Activated naive CD4-positive, alpha-beta T cell treated with anti-CD3 and anti-CD28 coated beads for 36 hours (primary cell): ENCODE measurements at places on chromosomes 1 and 21.

GRCh38 chr1:24483441-24483840 lies 19.2 kb upstream of the RCAN3 start:
- H3K36me3 ChIP-seq, result peaks cover 7% of the 10 kb centered on the region
- peaks cover 84% of the 10 kb centered on the region for H3K4me1 ChIP-seq
- H3K4me3 ChIP-seq, result peak overlapping the region; percentile 52

DNA sequence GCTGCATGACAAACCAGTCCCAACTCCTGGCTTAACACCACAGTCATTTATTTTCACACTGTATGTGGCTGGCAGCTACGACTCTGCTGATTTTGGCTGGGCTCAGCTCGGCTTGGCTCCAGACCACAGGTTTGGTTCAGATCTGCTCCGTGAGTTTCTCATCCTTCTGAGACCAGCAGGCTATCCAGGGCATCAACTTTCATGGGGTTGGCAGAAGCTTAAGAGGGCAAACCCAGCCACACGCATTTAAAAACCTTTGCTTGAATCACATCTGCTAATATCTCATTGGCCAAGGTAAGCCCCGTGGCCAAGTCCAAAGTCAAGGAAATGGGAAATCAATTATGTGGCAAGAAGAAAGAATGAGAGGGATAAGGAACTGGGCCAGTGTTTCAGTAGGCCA lies 574.2 kb downstream of the MATN1 start:
- no peak for DNase-seq
- peaks cover 13% of the 10 kb centered on the region for H3K27me3 ChIP-seq

- peaks cover 76% of the 10 kb centered on the region for H3K4me1 ChIP-seq
- no peaks in the 10 kb centered on the region for H3K27me3 ChIP-seq
- H3K36me3 ChIP-seq, result peaks cover 30% of the 10 kb centered on the region
- peak overlapping the region; percentile 100 for H3K27ac ChIP-seq
- H3K4me3 ChIP-seq, result peak overlapping the region; percentile 98
- DNase-seq, result peak; percentile 67
Observed at GRCh38 chr1:30754684-30755171, 2.8 kb downstream of the LAPTM5 start.

GRCh38 chr21:36120304-36120888 lies 14.5 kb upstream of the CBR3 start:
- peaks cover 2% of the 10 kb centered on the region for H3K4me1 ChIP-seq
- H3K4me3 ChIP-seq, result no peak overlapping the region
- no peaks in the 10 kb centered on the region for H3K27me3 ChIP-seq

GRCh38 chr1:165581926-165582325 lies 38.1 kb downstream of the LRRC52 start:
- no peak overlapping the region for H3K27ac ChIP-seq
- H3K36me3 ChIP-seq, result no peaks in the 10 kb centered on the region
- H3K27me3 ChIP-seq, result peaks cover 16% of the 10 kb centered on the region
- DNase-seq, result no peak
- H3K4me1 ChIP-seq, result no peaks in the 10 kb centered on the region
- H3K4me3 ChIP-seq, result no peak overlapping the region
